ENCODE measurements at places on chromosomes 16 and 17.

DNA sequence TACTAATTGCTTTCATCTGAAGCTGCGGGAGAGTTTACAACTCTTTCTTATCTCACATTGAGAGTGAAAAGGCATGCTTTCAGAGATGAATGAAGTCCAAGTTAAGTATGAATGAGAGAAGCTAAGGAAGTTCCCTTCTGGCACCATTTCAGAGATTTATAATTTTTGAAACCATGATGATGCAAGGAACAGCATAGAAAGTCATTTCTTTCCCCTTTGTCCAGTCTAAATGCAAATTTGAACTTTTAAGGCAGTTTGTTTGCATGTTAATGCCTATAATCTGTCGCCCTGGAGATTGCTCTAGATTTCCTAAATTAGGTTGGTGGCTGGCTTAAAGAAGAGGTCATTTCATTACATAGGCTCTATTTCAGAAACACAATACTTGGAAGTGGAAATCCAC, 594.8 kb upstream of the GOT2 start:
- DNase-seq = no peak

DNA sequence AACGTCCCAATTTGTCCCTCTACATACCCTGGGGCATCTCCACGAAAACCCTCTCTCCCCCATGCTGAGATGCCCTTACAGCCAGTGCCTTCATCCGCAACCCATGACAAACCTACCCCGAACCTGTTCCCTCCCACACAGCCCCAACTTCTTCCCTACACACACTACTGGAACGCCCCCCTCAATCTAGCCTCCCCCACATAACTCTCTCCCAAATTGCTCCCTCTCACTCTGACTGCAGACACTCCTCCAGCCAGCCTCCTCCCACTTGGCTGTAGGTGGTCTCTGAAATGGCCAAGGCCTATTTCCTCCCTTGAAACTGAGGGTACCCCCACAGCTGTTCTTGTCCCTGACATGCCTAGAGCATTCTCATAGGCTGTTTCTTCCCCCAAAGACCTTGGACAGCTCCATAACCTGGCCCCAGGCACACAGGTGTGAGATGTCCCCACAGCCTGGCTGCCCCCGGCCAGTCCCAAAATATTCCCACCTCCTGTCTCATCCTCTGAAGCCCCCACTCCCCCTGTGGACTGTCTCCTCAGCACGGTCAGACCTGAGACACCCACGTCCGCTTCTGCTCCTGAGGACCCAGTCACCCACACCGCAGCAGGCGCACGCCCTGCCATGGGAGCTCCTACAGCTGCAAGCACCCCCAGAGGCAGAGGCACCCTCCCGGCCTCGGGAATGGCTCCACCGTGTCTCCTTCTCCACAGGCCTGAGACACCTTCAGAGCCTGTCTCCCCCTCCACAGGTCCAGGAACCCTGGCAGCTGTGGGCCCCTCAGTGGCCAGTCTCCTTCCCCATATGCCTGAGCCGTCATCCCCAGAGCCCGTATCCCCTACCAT, 3.7 kb downstream of the KIAA0753 start:
- no peak for DNase-seq

GRCh38 chr16:50036426-50036825, 11.4 kb downstream of the CNEP1R1 start:
- DNase-seq = no peak

- DNase-seq = no peak
These were observed 2.3 kb downstream of the GRB2 start for GRCh38 chr17:75403131-75403530.

GRCh38 chr16:74951681-74952080, 33.2 kb downstream of the WDR59 start:
- no peak for DNase-seq

GRCh38 chr17:48231995-48232959, 124.7 kb downstream of the SNX11 start:
- no peak for DNase-seq

All from activated T-cell treated with anti-CD3 and anti-CD28 coated beads for 24 hours (primary cell).